ENCODE measurements at places on chromosomes 3 and 15.

DNA sequence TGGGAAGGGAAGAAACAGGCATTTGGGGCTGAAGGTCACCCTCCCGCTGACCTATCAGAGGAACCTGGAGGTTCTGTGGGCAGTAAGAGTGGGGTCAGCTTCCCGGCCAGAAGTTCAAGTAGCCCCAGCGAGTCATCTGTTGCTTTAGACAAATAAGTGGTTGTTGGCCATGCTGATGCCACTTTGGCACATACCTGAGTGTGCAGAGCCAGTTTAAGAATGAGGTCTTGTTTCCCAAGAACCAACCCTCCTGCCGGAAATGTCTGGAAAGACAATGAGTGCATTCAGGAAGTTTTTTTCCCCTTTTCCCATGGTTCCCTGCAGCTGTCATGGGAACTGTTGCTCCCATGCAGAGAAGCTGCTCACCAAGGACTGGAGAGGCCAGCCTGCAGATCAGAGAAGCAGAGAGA, 166.7 kb downstream of the ZNF621 start:
- peak; percentile 6 for DNase-seq

- no peak for DNase-seq
These were observed 1.9 kb downstream of the ATP1B3 start for GRCh38 chr3:141878326-141878725.

- no peak for DNase-seq
These were observed 1.4 kb downstream of the ZNF609 start for GRCh38 chr15:64461721-64462162.

- DNase-seq = no peak
These were observed 76.9 kb downstream of the CTNNB1 start for GRCh38 chr3:41276191-41276590.

GRCh38 chr3:129419476-129419875, 9.0 kb downstream of the EFCAB12 start:
- no peak for DNase-seq

DNA sequence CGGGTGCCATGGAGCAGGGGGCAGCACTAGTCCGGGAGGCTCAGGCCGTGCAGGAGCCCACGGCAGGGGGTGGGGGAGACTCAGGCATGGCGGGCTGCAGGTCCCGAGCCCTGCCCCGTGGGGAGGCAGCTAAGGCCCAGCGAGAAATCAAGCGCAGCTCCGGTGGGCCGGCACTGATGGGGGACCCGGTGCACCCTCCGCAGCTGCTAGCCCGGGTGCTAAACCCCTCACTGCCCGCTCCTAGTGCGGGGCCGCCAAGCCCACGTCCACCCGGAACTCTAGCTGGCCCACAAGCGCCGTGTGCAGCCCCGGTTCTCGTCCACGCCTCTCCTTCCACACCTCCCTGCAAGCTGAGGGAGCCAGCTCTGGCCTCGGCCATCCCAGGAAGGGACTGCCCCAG, 49.6 kb upstream of the SOX14 start:
- no peak for DNase-seq

GRCh38 chr3:39429466-39429865, 22.9 kb downstream of the RPSA start:
- DNase-seq = no peak

DNA sequence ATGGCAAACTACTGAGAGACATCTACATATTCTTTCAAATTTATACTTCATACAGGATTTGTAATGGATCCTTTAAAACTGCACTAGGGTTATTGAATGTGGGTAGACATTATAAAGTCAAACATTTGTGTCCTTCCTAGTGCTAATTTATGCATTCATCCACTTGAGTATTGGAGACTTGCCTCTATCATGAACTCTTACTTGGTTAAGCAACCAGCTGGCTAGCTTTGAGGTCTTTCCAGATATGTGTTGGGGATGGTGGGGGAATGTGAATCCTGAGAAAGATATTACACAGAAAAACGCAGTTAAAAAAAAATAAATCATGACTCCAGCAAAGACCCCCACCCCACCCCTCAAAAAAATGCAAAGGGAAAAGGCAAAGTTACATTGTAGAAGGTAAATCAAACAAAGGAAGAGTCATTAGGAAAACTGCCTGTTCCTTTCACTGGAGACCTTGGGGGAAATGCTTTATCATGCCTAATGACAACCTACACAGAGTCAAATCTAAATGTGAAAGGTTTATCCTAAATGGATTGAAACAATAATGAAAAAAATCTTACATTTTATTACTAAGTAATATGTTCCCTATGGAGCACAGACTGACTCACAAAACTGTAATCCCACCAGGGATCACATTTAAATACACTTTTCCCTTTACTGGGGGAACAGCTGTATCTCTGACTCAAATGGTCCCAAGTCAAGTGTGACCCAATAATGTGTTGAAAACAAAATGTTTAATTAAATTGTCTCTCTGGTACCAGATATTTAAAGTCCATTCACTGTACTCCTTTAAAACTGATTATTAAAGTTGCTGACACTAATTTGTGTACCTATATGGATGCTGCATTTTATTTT, 522.3 kb downstream of the ROBO1 start:
- DNase-seq = peak; percentile 20

GRCh38 chr3:175346573-175347356, 487.6 kb downstream of the NAALADL2 start:
- peak; percentile 95 for DNase-seq

DNA sequence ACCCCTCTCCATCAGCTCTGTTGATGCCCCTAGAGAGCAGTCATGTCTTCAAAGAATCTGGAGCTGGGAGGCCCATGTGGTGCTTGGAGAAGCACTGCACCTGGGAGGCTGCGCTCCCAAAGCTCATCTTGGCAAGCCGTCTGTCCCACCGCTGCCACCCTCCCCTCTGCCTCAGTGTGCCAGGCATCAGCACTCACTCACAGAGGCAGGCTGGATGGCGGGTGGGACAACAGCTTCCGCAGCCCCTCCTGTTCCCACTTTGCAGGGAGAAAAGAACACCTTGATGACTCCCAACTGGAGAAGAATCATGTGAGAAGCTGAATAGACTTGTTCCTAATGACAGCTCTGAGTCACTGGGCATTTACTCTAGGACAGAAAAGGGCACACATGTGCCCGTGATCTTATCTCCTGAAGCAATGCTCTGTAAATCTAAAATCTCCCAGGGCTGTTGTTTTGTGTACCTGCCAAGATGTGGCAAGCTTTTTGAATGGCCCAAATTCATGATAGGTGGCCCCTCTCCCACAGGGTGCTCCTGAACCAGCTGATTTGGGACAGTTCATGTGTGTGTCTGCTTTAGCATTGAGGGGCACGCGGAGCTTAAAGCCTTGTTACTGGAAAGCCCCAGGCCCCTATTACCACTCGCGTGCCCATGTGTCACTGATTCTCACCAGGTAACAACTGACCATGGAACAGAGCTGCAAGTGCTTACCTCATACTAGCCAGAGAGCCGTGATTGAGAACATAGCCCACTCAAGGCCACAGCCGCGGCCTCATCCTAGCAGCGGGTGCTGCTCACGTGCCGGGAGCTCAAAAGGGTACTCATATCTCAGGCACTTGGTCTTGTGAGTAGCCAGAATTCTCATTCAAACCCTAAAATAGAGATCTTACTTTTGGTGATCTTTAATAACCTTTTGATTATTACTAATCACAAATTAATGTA, 104.4 kb downstream of the DNAJB8 start:
- DNase-seq = no peak

GRCh38 chr15:92870010-92870591, 30.0 kb upstream of the CHD2 start:
- no peak for DNase-seq

GRCh38 chr3:156558389-156558788, 3.5 kb upstream of the SSR3 start:
- DNase-seq = no peak

DNA sequence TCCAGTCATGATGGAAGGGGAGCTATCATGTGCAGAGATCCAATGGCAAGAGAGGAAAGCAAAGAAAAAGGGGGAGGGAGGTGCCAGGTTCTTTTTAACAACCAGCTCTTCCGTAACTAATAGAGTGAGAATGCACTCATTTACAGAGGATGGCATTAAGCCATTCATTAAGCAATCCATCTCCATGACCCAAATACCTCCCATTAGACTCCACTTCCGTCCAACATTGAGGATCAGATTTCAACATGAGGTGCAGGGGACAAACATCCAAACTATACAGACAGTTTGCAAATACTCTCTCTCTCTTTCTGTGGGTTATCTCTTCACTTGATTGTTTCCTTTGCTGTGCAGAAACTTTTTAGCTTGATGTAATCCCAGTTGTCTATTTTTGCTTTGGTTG, 21.2 kb downstream of the ZDHHC23 start:
- DNase-seq = peak; percentile 23

DNA sequence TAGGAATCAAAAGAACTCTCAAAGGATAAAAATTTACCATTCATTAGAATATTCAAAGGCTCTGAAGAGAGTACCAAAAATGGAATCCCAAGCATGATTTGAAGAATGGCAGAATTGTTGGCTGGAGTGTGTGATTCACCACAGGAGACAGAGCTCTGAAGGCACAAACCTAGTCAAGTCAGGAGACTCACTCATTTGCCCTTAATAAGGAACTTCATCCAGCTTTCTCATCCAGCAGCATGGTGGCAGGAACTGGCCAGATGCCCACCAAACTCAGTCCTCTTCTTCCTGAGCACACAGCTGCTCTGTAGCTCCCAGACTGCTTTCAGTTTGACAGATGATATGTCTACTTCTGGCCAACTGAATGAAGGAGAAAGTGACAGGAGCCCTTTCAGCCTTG, 16.5 kb upstream of the HEG1 start:
- DNase-seq = peak; percentile 41

- DNase-seq = peak; percentile 14
These were observed 156.5 kb downstream of the PDCD6IP start for GRCh38 chr3:33954956-33955355.

DNA sequence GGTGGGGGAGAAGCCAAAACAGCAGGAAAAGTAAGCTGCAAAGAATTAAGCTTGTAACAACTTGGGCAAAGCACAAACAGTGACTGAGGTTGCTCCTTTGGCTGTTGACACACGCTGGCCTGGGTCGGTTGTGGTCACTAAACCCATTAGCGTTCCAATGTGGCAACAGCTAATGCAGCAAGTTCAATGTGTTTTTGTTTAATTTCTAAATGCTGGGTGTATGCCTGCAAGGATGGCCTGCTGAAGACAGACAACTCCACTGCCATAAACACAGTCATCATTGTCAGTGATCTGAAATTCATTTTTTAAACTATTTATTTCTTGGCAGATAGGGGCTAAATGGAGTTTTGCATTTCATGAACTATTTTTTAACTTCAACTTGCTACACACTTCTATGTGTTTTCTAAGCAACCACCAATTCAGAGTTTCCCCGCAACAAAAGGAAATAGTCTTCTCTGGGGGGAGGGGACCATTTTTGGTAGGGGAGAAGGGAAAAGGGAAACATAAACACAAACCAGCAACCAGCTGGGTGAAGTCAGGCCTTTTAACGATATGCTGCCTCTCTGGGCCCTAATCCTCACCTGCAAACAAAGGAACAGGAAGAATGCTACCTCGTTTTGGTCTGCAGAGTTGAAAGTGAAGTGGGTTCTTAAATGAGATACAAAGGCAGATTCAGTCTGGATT, 34.8 kb upstream of the WNT5A start:
- peak; percentile 77 for DNase-seq

GRCh38 chr15:22794063-22794462, 7.6 kb downstream of the NIPA1 start:
- DNase-seq = no peak

GRCh38 chr3:125129512-125129997, 73.8 kb upstream of the HEG1 start:
- DNase-seq = peak; percentile 100

- DNase-seq = no peak
These were observed 64.8 kb upstream of the PCSK6 start for GRCh38 chr15:101554115-101554915.

DNA sequence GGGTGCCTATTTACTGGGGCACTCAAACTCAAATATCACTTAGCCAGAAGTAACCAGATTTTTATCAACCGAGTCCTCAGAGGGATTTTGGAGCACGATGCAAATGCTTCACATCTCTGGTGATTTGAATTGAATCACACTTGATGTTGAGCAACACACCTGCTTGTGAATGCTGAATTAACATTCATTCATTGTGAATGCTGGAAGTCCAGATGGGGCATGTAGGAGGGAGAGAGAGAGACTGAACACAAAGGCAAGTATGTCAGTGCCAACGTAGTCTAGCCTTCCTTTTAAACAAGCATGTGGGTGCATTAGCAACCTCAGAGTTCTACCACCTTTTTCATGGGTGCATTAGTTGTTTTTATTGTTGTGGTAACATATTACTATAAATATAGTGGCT, 156.2 kb downstream of the ADAMTSL3 start:
- no peak for DNase-seq

DNA sequence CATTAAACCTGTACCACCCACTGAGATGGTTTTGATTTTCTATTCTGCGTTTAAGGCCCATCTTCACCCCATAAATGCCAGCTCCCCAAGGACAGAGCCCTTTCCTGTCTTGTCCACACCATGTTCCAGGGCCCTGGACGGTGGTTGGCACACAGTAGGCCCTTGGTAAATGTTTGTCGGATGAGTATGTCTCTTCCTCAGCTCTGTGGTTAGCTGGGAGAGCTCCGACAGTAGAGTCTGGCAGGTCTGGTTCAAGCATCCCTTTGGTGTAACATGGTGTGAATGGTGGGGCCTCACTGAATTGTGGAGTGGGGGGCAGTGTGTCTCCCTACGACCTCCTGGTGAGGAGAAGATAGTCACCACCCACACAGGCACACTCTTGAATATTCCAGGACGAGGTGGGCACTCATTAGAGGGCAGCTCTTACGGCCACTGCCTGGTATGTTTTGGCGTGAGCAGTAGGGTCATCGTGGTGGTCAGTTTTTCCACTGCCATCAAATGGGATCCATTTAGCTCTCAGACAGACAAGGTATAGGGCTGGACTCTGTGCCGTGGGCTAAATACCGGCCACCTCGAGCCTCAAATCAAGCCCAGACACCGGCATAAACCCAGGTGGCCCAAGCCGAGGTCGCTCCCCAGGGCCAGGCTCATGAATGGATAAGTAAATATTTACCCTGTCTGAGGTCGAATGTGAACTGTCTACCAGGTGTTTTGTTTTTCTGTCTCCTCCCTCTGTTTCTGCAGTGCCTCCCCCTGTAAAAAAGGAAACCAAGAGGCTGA, 61.3 kb downstream of the SMAD3 start:
- DNase-seq = no peak

- DNase-seq = peak; percentile 76
These were observed 12.6 kb downstream of the PLCL2 start for GRCh38 chr3:16897254-16897926.

DNA sequence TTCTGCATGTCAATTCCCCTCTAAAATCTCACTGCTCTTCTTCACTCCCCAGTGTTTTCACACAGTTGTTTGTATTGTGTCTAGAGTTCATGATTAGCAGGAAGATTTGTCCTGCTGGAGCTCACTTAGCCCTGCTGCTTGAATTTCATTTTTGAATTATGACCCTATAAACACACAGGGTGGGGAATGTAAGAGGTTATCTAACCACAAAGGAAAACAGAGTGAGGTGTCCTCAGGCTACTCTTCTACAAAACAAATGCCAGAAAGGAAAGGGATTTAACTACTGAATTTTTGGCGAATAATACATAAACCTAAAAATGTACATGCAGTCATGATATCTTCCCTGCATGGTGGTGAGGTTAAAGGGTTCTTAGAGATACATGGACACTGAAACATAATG, 215.1 kb upstream of the CNTN4 start:
- DNase-seq = no peak

GRCh38 chr3:12471241-12471640, 13.0 kb upstream of the TSEN2 start:
- DNase-seq = no peak

Measured in fibroblast of mammary gland (primary cell).